Stimulated activated CD8-positive, alpha-beta memory T cell treated with anti-CD3 and anti-CD28 coated beads, Interleukin-15, amount 100 ng/mL, for 1 hour (primary cell): ENCODE measurements at places on chromosomes 12 and 14.

DNA sequence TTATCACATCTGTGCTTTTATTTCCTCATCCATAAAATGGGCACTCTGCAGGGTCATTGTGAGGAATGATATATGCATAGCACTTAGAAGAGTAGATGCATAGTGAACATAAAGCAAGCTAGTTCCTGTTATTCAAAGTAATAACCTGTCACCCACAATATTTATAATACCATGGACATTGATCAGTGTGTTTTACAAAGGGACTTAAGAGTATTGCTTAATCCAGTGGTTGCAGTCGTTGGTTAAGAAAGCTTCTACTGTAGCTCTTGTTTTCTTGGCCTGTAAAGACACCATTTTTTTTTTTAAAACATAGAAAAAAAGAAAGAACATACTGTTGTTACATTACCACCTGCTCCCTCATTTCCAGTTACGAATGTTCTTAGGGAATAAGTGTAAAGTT is 13.1 kb downstream of the METAP2 start:
- DNase-seq: no peak

DNA sequence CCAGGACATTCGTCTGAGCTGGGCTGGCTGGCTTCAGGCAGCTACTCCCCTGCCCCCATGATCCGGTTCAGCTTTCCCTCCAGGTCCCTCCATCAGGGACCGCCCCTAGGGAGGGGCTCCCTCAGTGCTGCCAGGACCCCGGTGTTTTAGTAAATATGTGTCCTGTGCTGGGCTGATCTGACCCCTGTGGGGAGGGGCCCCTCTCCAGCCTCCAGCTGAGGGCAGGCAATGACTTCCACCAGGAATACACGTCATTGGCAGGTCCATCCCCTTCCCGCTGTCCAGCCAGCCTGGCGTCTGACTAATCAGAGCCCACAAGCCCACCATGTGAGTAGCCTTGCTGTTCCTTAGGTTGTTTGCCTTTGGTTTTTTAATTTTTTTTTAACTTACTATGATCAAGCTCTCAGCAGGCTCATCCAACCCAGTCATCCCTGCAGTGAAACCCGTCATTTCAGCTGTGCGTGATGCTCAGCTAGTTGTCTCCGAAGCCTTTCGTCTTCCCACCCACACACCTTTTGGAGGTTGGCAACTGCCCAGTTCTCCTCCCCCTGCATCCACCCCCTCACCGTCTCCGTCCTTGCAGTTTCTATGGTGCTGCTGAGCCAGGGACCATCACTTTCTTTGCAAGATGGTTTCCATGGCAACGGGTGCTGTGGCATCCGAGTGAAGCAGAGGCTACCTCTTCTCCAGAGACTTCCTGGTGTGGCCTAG is 16.0 kb upstream of the SERPINA4 start:
- no peak for DNase-seq

DNA sequence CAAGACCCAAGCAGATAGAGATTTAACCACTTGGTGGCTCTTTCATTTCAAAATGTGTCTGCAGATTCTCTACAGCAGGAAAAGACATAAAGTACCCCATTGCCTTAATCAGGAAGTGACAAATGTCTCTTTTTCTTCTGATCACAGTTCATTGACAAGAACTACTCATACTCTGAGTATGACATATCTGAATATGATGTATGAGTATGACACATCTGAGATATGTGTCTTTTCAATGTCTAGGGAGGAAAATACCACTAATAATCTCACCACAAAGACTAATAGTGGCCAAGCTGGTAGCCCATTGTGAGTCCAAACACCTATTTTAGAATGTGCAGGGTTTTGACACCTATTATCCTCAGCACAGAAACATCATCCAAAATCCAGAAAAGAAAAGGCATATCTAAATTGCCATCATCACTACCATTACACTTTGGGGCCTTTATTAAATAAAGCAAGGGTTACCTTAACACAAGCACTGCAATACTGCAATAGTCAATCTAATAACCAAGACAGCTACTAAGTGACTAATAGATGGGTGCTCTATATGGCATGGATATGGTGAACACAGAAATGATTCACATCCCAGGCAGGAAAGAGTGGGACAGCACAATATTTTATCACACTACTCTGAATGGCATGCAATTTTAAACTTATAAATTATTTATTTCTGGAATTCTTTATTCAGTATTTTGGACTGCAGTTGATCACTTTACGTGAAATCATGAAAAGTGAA is 243.7 kb upstream of the FAR2 start:
- no peak for DNase-seq

- DNase-seq: no peak
These were observed 6.3 kb downstream of the ITGA5 start for GRCh38 chr12:54412786-54413185.

- DNase-seq: no peak
These were observed 131.5 kb downstream of the GPR135 start for GRCh38 chr14:59333668-59334067.

DNA sequence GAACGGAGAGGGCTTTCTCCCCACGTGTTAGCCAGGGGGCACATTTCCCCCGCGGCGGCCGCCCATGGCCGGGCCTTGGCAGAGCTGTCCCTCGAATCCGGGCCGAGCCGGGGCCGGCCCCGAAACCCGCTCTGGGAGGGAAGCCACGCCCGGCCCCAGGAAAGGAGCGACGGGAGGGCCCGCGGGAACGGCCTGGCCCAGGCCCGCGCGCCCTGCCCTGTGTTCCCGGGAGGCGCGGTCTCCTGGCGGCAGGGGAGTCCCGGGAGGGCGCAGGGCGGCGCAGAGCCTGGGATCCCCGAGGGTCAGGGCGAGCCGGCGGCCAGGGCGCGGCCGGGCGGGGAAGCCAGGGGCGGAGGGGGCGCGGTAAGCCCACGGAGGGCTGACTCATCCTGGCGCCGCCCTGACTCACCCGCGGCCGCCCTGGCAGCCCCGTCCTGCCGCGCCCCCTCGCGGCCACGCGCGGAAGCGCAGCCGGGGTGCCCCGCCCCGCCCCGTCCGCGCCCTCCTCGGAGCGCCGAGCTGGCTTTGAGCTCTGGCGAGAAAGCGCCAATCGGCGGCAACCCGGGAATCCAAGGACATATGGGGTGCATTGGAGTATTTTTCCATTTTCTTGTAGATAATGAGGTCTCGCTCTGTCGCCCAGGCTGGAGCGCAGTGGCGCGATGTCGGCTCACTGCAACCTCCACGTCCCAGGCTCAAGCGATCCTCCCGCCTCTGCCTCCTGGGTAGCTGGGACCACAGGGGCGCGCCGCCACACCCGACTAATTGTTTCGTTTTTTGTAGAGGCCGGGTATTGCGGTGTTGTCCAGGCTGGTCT is 31.8 kb upstream of the PLEKHG6 start:
- DNase-seq: peak; percentile 57

DNA sequence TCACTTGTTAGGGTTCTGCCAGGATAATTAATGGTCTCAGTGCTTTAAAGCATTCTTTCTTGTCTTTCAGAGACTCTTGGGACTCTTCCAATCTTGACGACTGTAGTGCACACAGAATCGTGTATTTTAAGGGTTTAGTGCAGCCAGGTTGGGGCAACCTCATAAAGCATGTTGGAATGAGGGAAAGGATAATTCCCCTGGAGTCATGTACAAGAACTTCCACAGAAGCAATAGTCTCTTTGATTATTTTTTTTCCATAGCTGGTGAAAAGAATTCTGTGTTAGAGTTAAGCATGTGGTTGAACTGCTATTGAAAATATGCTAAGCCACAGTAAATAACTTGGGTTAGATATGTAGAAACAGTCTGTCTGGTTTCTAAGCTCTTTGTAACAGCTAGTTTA is 246.8 kb upstream of the DAAM1 start:
- DNase-seq: no peak

DNA sequence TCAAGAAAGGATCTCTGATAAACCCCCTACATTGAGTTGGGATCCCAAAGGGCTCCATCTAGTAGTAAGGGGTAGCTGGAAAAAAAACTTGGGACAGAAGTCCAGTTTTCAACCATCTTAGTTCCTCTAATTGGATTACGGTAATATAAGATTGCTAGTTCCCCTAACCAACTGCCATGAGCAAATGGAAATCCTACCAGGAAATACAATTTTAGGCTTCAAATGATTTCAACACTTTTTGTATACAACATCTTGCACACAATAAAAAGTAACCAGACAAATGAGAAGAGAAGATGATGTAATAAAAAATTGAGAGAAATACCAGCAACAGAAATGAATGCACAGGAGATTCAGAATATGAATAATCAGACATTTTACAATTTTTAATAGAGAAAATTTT is 73.0 kb downstream of the TSHR start:
- DNase-seq: no peak

DNA sequence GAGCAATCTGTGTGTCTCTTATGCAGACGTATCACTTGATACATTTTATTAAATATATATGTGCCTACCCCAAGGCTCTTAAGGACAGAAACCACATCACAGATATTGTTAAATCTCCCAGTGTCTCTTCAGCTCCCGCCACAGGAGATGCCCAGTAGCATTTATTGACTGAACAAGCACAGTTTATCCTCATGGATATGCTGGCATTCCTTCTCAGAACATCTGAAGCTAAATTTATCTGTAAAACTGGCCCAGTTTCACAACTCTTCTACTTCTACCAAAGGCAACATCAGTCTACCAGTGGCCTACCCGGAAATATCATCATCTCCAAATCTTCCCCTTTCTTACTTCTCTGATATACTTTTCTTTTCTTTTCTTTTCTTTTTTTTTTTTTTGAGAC is 10.7 kb downstream of the APOLD1 start:
- DNase-seq: no peak

- DNase-seq: no peak
These were observed at the start of gene ACACB for GRCh38 chr12:109115758-109116610. TSS of gene ACACB (plus strand) at chr12:109116587. CDS start at chr12:109139406, 22,819 bp downstream.

DNA sequence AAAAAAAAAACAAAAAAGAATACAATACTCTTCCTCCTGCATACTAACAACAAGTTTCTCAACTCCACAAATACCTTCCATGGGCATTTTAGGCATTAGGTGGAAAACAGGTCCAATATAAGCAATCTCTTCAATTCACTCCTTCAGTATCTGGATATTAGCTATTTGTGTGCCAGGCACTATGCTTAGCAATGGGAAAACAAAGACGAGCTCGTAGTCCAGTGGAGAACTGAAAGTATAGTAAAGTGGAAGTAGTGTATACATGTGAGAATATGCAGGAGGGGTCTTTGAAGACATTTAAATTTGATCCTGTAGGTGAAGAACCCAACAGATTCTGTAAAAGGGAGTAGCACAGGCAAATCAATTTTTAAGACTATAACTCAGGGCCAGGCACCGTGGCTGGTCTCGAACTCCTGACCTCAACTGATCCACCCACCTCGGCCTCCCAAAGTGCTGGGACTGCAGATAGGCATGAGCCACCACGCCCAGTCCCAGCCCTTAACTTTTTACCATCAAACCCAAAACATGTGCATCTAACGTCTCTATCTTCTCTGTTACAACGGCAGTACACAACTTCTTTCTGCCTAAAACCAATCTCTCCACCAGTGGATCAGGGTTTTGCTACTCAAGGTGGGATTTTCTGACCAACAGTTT is 10.6 kb downstream of the HECTD1 start:
- DNase-seq: no peak

- DNase-seq: no peak
These were observed 373.2 kb downstream of the BTG1 start for GRCh38 chr12:91772411-91772810.

GRCh38 chr12:75476071-75476470 is 4.5 kb upstream of the GLIPR1 start:
- DNase-seq: no peak

- DNase-seq: no peak
These were observed 65.9 kb downstream of the DCAF5 start for GRCh38 chr14:69087061-69087461.

DNA sequence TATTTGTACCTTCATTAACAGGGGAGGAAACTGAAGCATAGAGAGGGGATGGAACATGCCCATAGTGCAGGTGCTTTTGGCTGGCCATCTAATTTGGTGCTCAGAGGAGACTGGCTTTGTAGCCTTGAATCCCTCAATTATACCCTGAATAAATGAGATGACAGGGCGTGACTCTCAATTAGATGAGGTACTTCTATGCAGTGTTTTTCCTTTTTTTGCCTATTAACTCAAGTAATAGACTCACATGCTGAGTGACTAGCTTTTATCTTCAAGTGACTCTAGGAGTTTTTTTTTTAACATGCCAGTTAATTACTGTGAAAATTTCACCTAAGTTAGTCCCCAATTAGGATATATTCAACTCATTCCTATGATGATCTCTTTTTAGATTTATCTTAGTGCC is 243.7 kb downstream of the DACT1 start:
- DNase-seq: no peak

DNA sequence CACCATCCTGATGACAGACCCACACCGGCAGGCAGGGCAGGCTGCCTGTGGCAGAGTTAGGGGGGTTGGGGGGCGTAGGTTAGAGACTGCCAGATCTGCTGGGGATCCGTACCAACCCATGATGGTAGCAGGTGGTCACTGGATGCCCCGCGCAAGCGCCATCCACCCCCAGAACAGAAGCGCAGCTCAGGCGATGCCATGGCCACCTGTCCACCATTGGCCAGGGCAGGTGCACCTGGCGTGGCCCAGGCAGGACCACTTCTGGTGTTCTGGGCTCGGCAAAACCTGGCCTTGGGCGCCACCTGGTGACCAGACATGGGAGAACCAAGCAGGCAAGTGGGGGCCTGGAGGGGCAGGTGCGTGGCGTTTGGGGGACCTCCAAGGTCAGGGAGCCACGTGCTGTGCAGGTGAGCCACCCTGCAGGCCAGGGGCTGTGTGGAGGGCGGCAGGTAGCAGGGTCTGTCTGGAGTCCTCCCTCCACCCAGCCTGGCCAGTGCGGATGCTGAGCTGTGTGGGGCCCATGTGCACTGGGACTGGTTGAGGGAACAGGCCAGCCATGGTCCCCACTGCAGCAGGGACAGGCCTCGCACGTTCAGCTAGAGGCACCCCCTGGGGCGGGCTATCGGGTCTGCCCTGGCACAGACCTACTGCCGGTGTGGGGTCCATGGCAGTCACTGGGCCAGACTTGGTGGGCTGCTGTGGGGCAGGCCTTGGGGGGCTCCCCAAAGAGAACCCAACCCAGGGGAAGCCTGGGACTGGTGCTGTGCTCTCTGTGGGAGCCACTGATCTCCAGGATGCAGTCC is 15.6 kb downstream of the BAG5 start:
- DNase-seq: peak; percentile 59

DNA sequence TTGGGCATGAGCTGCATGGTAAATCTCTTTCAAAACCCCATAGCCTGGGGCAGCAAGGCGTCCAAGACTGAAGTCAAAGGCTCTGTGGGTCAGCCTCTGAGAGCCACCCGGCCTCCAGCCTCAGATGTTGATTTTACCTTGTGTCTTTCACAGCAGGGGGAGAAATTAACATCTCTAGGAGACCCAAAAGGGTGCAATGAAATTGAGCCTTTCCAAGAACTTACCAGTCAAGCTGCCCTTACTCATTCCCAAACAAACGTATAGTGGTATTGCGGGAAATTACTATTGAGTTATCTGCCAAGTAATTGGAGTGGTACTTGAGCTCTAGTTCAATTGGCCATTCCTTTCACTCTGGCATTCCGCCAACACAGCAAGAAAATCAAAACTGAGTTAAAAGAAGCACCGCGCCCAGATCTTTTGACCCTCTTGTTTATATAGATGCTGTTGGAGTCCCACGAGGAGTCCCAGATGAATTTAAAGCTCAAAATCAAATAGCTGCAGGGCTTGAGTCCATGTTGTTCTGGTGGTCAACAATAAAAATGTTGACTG is 380.7 kb upstream of the SYT1 start:
- DNase-seq: no peak

GRCh38 chr12:67034110-67034879 is 234.9 kb upstream of the CAND1 start:
- no peak for DNase-seq

GRCh38 chr12:75783093-75783877 is 248.3 kb downstream of the PHLDA1 start:
- DNase-seq: no peak
